ENCODE measurements at places on chromosomes 13 and 19.

DNA sequence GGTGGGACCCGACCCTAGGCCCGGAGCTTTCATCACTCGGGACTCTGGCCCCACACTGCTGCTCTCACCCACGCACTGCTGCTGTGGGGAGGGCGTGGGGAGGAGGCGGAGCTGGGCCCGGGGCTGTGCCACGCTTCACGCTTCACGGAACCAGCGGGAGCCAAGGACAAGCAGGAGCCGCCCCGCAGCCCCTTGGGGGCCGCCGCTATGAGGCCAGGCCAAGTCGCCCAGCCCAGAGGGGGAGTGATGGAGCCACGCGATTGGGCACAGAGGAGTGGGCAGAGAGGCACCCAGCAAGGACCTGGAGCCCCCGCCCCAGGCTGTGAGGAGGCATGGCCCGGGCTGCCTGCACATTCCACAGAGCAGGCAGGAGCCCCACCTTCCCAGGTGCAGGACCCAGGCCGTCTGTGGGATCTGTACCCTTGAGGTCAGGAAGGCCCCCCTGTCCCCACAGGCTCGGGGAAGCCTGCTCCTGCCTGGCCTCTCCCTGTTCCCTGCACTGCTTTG lies 10.2 kb upstream of the SUPT20H start:
- no peak for DNase-seq

DNA sequence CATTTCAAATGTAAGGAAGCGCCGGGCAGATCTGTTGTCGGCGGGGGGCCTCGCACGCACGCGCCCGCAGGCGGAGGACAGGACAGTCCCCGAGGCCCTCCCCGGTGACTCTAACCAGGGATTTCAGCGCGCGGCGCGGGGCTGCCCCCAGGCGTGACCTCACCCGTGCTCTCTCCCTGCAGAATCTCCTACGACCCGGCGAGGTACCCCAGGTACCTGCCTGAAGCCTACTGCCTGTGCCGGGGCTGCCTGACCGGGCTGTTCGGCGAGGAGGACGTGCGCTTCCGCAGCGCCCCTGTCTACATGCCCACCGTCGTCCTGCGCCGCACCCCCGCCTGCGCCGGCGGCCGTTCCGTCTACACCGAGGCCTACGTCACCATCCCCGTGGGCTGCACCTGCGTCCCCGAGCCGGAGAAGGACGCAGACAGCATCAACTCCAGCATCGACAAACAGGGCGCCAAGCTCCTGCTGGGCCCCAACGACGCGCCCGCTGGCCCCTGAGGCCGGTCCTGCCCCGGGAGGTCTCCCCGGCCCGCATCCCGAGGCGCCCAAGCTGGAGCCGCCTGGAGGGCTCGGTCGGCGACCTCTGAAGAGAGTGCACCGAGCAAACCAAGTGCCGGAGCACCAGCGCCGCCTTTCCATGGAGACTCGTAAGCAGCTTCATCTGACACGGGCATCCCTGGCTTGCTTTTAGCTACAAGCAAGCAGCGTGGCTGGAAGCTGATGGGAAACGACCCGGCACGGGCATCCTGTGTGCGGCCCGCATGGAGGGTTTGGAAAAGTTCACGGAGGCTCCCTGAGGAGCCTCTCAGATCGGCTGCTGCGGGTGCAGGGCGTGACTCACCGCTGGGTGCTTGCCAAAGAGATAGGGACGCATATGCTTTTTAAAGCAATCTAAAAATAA lies 18.2 kb downstream of the IL17D start:
- DNase-seq, result no peak

GRCh38 chr13:35140831-35141230 lies 198.8 kb downstream of the NBEA start:
- no peak for DNase-seq

GRCh38 chr19:41457241-41457640 lies 14.3 kb downstream of the ERICH4 start:
- DNase-seq, result no peak

DNA sequence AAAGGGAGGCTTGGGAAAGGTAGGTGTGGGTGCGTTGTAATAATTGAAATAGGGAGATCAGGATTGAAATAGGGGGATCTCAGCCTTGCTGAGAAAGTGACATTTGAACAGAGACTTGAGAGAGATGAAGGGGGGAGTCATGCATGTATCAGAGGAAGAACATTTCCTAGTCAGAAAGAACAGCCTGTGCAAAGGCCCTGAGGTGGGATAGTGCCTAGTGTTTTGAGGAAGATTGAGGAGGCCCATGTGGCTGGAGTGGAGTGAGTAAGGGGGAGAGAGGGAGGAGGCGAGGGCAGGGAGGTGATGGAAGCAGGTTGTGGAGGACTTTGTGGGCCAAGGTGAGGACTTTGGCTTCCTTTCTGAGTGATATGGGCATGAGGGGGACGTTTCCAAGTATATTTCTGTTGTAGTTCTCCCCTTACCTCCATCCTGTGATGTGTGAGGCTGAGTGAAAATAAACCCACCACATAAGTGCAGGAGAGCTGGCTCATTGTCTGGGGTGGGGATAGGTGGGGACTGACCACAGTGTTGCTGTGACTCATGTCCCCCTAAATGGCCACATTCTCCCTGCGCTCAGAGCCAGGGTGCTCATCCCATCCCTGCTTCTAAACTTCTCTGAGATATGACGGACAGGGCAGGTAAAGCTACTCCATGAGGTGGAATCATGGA lies 17.8 kb downstream of the ACTL9 start:
- no peak for DNase-seq

- DNase-seq, result no peak
Measured at GRCh38 chr13:82791035-82791434, 1091.2 kb downstream of the SLITRK1 start.

GRCh38 chr13:67299072-67299635 lies 69.0 kb upstream of the PCDH9 start:
- DNase-seq, result no peak

DNA sequence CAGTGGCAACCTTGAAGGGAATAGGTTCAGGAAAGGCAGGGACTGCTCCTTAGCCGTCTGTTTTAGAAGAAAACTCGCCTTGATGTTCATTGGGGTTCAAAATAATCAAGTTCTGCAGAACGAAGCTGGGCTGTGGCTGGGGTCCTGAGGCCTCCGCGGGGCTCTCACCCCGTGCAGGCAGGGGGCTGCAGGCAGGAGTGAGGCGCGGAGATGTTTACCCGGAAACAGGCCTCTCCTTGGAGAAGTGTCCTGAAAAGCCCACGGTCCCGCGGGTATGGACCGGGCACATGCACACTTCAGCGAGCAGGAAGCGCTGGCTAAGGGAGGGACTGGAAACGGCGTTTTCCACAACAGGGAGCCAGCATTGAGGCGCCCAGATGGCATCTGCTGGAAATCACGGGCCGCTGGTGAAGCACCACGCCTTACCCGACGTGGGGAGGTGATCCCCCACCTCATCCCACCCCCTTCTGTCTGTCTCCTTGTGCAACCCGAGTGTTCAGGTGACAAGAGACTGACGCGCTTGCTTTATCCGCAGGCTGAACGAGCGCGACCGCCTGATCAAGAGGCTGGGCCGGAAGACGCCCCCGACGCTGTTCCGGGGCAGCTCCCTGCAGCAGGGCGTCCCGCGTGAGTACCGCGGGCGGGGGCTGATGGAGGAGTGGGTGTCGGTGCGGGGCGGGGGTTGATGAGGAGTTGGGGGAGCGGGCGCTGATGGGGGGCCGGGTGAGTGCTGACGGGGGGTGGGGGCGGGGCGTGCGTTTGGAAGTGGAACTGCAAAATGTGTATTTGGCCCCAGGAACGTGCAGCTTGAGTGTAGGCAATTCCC lies 39.6 kb downstream of the SHISA2 start:
- DNase-seq, result peak; percentile 6

- no peak for DNase-seq
Measured at GRCh38 chr13:91355826-91356710, 8.6 kb downstream of the MIR17HG start.

DNA sequence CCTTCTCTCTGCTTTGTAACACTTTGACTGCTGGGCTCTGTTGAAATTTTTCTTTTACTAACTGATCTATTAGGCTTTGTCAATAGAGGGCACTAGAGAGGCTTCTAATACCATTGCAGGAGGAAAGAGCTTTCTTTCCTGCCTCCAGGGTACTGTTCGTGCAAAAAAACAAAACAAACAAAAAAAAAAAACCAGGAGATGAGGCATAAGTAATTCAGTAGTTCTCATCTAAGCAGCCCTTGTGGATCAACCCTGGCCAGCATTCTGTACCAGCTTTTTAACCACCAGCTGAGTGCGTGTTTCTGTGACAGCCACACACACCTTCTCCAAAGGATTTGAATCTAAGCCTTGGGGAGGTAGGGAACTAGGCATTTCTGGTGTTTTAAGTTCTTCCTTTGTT lies 1707.6 kb upstream of the SLC10A2 start:
- no peak for DNase-seq

DNA sequence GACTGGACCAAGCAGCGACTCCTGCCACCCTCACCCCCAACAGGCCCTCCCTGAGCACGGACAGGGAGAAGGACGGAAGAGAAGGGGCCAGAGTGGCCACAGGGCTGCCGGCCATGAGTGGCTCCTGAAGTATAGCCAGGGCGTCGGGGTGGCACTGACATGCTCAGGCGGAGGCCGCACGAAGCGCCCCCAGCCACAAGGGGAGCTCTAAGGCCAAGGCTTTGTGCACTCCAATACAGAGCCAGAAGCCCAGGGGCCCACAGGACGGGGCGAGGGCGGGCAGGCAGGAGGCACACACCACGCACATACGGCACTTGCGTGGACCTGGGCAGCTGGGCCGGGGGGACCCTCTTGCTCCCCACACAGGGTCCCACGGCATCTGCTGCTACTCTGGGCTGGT lies 52.0 kb downstream of the KLF2 start:
- DNase-seq, result no peak

GRCh38 chr13:113585896-113586295 lies 1.3 kb downstream of the TFDP1 start:
- no peak for DNase-seq

- DNase-seq, result no peak
Measured at GRCh38 chr13:50651922-50652321, 191.6 kb downstream of the DLEU7 start.

DNA sequence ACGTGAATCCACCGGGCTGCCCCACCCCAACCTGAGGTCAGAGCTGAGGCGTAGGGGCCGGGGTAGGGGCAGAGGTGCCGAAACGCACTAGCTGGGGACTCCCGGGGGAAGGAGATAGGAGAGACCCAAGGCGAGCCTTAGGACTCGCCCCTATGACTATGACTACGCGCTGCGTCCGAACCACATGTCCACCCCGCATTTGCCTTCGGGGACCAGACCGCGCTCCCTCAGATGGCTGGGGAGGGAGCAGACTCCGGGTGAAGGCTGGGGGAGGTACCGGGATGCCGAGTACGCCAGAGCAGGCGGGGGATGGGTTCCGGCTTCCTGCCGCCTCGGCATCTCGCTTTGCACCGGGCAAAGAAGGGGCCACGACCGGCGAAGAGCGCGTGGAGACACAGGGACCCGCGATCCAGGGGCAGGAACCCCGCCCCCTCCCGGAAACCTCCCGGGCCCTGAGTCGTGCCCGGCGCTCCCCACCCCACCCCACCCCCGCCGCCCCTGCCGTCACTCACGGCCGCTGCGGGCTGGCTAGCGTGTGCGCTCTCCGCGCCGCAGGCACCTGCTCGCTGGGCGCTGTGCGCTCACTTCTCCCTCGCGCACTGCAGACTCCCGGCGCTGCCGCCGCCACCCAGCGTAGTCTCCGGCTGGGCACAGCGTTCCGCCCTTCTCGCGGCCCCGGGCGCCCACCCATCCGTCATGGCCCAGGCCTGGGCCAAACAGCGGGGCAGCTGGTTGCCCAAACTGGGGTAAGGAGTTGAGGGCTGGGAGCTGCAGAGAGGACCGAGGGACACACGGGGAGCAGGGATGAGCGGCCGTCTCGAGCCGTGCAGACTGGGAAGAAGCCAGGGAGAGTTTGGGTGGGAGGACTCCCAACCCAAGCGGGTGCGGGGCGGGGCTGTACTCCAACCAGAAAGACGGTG lies 622 bp upstream of the VSTM2B start:
- no peak for DNase-seq

- DNase-seq, result no peak
Measured at GRCh38 chr19:34733266-34733745, 737 bp upstream of the ZNF181 start.

DNA sequence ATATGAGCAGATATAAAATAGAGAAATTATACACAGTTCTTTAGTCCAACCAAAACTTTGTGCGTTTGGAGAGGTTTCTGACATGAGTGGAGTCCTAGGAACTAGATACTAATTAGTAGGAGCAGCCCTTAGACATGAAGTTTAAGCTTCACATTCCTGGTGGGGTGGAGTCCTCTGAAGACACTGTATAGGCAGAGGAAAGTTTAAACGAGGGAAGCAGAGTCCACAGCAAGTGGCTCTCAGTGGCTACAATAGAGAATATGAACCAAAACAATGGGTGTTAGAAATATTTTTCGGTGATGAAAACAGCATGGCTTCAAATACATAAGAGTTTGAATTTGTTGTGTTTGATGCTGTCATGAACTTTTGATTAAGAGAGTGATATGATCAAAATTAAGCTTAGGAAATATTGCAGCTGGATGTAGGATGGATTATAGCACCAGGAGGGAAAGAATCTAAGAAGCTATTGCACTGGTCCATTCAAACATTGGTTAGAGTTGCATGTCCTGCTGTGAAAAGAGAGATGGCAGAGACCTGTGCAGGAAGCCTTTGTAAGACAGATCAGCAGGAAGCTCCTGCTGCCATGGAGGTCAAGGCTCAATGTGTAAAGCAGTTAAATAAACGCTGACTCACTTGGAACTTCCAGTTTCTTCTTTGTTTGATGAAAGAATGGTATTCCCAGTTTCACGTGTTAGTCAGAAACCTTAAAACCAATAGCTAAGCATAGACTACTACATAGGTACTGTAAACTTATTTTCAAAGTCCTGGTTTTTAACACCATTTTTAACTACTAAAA lies 175.2 kb downstream of the TDRD3 start:
- DNase-seq, result no peak

GRCh38 chr19:54107876-54108490 lies 5.3 kb downstream of the NDUFA3 start:
- DNase-seq, result no peak

- peak; percentile 37 for DNase-seq
Measured at GRCh38 chr19:2775556-2776430, 7.3 kb downstream of the SGTA start.

DNA sequence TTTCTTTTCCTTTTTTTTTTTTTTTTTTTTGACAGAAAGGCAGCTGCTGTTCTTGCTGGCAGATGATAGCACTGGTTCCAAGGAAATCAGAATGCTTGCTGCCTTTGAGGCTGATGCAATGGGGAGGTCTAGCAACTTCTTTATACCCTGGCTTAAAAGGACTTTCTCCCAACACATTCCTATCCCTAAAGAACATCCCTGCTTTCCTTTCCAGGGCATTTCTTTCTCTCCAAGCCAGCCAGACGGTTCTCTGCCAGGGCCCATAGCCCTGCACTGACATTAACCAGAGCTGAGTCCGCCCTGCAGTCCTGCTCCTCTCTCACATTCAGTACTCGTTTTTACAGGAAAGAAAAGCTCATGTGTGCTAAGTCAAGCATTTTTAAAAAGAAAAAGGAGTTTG lies 133.9 kb upstream of the WASF3 start:
- no peak for DNase-seq

GRCh38 chr13:111511805-111512504 lies 191.5 kb downstream of the TEX29 start:
- no peak for DNase-seq

DNA sequence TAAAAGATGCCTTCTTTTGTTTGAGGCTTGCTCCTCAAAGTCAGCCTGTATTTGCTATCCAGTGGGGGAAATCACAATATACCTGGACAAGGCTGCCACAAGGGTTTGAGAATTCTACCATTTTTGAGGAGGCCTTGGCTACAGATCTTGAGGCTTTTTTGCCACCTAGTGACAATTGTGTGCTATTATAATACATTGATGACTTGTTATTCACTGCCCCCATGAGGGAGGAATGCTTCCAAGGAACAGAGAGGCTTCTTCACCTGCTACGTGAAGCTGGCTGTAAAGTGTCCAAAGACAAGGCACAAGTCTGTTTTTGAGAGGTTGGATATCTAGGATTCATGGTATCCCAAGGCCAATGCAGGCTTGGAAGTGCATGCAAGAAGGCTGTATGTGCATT lies 72.5 kb downstream of the ZNF708 start:
- DNase-seq, result no peak

Measured in stimulated activated CD4-positive, alpha-beta T cell treated with anti-CD3 and anti-CD28 coated beads, Interleukin-1b, Interleukin-23, amount 100 ng/mL, for 1 hour (primary cell).